Central memory CD4-positive, alpha-beta T cell (primary cell): ENCODE measurements at places on chromosomes 7 and 10.

DNA sequence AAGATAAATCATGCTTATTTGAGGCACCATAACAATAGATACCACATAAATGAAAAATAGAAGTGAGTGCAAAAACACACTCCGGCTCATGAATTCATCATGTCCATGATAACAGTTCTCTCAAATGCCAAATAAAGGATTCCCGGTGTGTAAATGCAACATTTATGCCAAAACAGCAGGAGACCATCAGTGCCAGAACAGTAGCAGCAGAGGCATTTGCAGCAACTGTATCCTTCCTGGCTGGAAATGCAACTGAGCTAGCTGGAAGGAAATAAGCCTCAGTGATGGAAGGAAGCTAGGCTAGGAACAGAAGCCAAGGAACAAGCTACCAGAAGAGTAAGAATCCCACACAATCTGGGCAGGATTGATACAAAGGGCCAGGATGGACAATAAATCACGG lies 79.9 kb upstream of the THSD7A start:
- no peak for DNase-seq

- DNase-seq = peak; percentile 44
These were observed 29.3 kb upstream of the ADD3 start for GRCh38 chr10:109978481-109978880.

- DNase-seq = no peak
These were observed 84.5 kb downstream of the HGF start for GRCh38 chr7:81685270-81685868.

- DNase-seq = no peak
These were observed 41.8 kb downstream of the MTURN start for GRCh38 chr7:30176463-30177109.

DNA sequence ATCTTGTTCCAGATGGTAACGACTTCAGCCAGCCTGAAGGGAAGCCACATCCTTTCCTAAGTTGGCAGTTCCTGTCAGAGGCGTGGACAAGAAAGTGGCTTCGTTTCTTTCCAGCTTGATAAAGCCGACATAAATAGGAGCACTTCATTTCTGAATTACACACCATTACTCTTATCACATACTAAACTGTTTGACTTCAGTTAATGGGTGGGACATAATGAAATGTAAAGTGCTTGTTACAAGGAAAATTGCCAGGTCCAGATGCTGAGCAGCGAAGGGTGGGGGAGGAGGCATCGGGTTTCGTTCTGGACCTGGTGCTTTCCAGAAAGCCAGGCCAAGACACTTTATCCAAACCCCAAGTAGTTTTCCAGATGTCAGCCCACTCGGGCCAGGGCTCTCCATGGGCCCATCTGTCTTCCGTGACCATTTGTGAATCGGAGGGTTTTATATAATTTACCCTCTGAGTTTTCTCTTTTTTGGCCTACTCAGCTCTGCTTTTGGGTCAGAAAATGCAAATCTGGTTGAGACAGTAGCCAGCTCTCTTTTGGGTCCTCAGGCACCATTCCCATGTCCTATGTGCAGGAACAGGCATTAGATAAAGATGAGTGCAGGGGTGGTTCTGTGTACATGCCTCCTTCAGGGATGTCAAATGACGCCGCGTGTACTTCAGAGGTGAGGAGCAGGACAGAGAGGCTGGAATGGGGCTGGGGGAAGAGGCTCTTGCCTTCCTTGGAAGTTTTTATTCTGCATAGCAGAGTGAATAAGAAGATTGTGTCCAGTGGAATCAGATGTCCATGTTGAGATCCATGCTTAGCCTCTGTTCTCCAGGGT lies 90.2 kb downstream of the TACC2 start:
- DNase-seq = no peak

DNA sequence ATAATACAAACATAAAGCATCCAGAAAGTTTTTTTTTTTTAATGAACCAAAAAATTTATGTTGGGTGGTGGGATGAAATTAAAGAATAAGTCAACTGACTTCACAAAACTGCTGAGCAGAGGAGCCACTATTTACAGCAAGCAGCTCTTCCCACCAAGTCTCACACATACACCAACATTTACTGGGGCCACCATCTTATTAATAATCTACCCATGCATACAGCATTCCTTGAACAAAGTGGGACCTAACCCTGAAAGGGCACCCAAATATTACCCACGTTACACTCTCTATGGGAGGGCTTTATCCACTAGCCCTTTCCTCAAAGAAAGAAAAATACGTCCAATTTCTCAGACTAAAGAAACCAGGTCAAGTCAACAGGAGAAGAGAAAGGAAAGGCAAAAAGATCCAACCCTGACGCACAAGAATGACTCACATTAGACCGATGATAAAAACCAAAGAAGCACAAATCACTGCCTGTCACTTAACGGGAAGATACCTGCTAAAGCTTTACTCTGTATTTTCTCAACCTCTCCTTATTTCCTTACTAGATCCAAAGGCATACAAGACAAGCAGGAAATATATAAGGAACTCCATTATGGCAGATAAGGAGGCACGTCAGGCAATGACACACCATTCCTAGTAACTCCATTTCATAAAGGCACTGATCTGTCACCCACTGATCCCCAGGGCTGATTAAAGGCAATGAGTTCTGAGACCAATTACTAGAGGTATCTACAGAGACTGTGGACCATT lies 141.8 kb upstream of the ASAH2 start:
- no peak for DNase-seq

DNA sequence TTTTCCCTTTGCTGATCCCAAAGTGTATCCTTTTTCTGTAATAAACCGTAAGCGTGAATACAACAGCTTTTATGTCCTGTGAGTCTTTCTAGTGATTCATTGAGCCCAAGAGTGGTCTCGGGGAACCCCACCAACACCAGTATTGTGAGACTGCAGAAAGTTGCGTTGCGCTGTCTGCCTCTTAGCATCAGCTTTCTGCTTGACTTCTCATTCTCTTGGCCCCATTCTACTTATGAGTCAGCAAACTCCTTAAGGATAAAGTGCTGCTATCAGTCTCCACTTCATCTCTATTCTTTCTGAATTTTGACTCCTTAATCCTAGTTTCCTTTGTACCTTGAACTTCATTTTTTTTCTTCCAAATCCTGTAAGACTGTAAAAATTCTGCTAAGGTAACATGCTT lies 184.3 kb upstream of the MBL2 start:
- no peak for DNase-seq

DNA sequence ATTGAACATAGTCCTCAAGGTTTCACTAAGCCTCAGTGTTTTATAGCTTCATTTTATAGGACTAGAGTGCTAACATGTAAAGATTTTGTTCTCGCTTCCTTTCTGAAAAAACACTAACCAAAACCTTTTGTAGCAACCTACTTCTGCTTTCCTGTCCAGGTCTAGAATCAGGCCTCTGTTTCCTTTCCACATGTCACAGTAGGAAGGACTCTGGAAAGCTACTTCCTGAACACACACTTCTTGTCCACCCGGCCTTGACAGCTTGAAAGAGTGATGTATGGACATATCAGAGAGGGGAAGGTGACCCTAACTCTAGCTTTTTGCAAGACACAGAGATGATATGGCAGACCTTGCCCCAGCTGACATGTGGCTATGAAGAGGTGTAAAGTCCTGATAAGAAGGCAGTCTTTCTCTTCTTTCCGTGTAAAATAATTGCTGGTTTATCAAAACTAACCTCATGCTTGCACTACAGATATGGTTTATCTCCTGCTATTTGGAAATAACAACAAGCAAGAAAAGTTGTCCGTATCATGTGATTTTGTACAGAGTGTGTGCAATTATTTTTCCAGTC lies 175.4 kb downstream of the SKAP2 start:
- DNase-seq = no peak

GRCh38 chr7:80135309-80136104 lies 876 bp downstream of the GNAI1 start:
- no peak for DNase-seq

DNA sequence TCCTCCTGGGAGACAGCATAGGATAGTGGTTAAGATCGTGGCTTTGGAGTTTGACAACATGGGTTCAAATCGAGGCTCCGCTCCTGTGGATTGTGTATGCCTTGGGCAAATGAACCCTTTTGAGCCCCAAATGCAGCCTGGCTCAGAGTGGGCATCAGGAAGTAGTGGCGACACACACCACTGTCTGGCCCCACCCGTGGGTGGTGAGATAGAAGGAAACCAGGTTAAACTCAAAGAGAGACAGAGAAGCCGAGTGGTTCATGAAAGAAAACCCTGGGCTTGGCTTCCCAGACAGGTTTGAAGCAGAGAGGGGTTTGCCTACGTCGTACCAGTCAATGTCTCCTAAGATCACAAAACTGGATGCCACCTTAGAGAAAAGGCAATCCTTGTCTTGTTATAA lies 57.7 kb downstream of the PRTFDC1 start:
- DNase-seq = peak; percentile 50

DNA sequence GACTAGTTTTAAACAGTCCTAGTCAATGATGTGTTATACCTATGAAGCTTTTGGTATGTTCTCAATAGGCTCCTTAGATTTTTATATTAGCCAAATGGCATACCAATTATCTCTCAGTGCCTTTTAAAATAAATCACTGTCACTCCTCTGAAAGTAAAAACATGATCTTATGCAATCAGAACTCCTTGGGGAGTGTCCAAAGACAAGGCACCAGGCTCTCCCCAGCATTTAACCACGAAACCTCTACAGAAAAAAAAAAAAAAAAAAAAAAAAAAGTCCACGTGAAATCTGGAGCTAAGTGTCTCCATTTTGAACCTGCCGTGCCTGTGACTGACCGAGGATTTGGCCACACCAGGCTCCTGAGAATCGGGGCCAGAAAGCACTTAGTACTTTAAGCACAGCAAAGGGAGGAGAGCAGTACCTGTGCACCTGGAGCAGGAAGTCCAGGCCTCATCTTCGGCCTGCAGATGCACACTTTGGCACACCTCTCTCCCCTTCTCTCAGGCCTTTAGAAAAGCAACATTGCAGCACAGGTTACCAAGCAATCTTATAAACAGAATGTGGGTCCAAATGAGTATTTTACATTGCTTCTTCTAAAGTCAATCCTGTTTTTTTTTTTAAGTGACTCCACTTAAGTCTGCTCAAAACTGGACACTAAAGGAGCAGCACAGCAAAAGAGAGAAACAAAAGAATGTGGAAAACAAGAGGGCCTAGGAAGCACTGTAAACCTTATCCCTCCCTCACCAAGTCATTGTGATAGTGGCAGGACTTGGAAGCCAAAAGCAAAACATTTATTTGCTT lies 1.5 kb downstream of the FAM13C start:
- DNase-seq = no peak

- DNase-seq = no peak
These were observed 61.7 kb upstream of the NXPH1 start for GRCh38 chr7:8371742-8372141.

- DNase-seq = peak; percentile 40
These were observed 101.1 kb upstream of the TARP start for GRCh38 chr7:38374507-38374906.

DNA sequence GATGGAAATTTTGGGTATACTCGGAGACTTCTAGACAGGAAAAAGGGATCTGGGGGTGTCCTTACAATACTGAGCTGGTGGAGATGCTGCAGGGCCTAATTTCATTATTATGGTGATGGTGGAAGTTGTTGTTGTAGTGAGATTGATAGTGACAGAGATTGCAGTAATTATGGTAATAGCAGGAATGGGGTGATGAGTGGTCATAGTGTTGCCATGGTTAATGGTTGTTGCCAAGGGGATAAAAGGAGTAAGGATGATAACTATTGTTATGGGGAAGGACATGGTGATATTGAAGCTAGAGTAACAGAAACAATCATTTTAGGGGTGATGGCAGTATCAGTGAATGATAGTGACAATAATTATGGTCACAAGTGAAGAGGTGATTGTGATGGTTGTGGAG lies 27.1 kb upstream of the LBX1 start:
- no peak for DNase-seq

DNA sequence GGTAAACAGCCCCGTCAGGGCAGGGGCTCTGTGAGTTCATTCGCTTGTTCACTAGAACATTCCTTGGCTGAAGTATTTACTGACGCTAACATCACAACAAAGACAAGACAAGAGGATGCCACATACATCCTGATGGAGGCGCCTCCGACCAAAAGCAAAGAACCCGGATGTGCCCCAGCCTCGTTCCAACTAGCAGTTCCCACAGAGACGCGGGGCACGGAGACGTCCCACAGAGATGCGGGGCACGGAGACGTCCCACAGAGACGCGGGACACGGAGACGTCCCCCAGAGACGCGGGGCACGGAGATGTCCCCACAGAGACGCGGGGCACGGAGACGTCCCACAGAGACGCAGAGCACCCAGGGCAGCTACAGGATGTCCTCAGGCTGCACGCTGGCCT lies 35.4 kb upstream of the CFAP46 start:
- no peak for DNase-seq

DNA sequence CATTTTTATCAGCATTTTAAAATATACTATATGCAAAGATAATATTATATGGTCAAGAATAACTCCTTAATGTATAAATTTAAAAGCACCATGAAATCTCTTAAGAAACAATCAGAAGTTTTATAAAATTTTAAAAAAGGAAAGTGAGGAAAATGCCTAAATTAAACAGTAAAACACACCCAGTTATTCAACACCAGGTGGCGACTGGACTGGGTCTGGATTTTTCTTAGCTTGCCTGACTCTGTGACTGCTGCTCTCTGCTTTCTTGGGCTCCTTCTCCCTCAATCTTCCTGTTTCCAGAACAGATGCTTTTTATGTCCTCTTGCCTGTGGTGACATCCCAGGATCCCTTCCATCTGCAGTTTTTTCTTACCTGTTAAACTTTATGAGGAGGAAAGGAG lies 200.3 kb downstream of the BICC1 start:
- no peak for DNase-seq

GRCh38 chr7:36994456-36995112 lies 270.3 kb upstream of the AOAH start:
- no peak for DNase-seq

GRCh38 chr10:133030781-133031180 lies 56.9 kb upstream of the ADGRA1 start:
- DNase-seq = no peak

GRCh38 chr10:71262027-71262426 lies 49.7 kb downstream of the UNC5B start:
- no peak for DNase-seq

- DNase-seq = no peak
These were observed 100.5 kb upstream of the CARD11 start for GRCh38 chr7:3143869-3144775.

GRCh38 chr7:58086871-58087535 lies 637.0 kb downstream of the ZNF716 start:
- DNase-seq = no peak

GRCh38 chr10:95531994-95532399 lies 29.2 kb downstream of the SORBS1 start:
- no peak for DNase-seq

DNA sequence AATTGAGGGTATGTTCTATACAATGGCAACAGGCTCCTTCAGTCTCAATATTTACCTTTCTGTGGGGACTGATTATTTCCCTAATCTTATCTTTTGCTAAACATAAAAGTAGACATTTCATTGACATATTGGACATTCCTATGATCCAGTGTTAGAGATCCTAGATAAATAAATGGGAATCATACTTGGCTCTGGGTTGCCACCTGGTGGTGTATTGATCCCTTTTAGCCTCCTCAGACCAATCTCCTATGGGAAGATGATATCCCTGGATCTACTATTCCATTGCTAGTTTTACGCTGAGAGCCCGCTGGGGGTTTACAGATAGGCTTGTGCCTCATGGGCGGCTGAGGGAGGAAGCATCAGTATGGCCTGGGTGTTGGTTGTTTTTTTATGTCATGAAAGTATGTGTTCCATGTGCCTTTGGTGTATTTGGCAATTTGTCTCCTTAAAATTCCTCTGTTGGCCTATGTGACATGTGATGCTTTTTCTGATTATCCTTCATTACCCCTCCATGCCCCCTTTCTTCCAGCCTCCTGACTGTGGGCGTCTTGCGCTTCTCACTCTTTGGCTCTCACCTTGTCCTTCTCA lies 18.8 kb downstream of the CELF2 start:
- DNase-seq = no peak
